GM04503 (cell line): ENCODE measurements at places on chromosomes 11 and 22.

DNA sequence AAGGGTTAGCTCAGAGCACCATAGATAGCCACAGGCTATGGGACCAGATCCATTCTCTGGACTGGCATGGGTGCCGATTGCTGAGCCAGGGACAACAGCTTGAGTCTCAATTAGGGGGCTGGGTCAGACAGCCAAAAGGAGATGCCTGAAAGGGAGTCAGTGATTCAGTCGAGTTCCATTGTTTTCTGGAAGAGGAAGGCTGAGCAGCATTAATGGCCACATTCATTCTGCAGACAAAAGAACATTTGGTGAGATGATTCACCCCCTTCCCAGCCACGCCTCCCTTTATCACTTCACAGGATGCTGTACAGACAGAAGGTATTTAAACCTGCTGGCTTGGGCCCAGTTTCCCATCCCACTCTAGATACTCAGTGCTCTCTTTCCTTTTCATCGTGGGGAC, 131.9 kb downstream of the ADAMTS15 start:
- peak; percentile 54 for DNase-seq

DNA sequence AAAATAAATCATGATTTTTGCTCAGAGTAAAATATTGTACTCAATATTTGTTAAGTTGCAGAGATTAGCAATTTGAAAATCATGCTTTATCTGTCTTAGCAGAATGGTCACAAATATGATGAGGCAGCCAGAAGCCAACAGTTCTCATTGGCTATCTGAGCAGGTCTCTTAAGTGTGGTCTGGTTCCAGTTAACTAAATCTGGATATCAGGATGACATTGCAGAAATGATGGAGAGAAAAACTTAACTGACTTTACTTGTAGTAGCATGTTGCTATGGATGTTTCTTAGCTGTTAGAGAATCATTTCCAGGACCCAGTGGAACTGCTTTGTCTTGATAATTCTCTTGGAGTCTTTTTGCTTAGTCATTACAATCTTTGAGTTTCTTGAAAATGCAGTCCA, 1070.3 kb downstream of the JRKL start:
- DNase-seq, result no peak

- no peak for DNase-seq
These were observed 31.4 kb downstream of the CREB3L1 start for GRCh38 chr11:46308631-46309419.

DNA sequence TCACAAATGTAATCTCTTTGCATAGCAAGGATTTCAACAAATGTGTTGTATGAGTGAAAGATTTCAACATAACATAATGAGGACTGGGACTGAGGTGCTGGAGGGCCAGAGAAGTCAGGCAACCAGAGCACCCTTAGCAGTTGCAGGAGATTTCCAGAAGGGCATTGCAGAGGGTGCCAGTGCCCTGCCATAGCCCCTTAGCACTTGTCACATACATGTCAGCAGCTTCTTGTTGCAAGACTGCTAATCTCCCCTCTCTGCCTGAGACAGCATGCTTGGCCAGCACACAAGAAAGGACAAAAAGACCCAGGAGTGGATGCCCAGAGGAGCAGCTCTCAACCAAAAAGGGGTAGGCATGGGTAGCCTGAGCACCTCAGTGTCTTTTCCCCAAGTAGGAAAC, 43.2 kb downstream of the BBOX1 start:
- no peak for DNase-seq
